Fibroblast of villous mesenchyme (primary cell): ENCODE measurements at places on chromosomes 1 and 21. TPM values are rescaled to one million over a fixed set of nuclear protein-coding genes. Genes with fewer than 3 reads are reported as not detected.
A peak's percentile ranks its signal among the peaks of the same experiment; 100 is the strongest.

GRCh38 chr21:15616864-15617574 is 112.8 kb upstream of the USP25 start:
- DNase-seq, result peak; percentile 34

Gene SERPINC1
- not detected in 2 replicates for total RNA-seq

Gene METTL13
- total RNA-seq, result 11.9 and 13.0 TPM in 2 replicates

DNA sequence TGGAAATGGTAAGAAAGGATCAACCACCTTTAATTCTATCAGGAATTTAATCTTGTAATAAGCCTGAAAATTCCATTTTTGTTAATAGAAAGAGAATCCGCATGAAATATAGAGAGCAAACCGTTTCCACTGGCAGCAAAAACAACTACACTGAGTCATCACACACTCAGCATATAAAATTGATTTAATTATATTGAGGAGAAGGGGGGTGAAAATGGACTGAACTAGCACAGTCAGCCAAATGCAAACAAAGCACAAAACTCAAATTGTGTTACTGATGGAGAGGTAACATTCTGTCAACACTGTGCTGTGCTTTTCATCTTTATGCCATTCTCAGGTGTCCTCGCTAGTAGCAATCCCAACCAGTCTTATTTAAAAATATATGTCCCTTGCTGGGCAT is 1583.9 kb downstream of the MRPL39 start:
- DNase-seq, result no peak

DNA sequence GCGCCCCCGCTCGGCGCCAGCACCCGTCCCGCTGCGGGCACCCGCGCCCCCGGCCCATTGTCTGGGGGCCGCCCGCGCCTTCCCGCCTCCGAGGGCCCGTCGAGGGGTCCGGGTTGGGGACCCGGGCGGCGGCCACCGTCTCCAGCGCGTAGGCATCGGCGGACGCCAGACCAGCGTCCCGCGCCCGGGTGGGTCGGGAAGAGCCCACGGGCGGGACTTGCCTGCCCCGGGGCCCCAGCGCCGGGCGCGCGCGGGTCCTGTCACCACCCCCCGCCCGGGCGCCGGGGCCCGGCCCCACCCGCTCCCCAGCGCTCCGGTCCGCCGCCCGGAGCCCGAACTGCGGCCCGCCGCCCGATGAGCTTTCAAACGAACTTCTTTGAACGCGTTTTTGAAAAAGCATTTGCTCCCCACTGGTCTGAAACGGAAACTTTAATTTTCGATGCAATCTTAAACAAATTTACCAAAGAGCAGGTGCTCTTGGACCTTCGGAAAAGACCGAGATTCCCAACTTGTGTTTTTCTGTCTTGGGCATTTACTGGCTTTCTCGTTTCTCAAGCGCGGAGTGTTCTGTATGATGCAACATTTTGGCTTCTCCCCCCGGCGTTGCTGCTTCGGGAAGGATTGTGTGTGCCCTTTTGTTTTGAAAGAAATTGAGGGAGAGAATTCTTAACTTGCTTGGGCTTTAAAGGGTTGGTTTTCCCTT is 615 bp downstream of the CLIC4 start:
- DNase-seq, result peak; percentile 84

DNA sequence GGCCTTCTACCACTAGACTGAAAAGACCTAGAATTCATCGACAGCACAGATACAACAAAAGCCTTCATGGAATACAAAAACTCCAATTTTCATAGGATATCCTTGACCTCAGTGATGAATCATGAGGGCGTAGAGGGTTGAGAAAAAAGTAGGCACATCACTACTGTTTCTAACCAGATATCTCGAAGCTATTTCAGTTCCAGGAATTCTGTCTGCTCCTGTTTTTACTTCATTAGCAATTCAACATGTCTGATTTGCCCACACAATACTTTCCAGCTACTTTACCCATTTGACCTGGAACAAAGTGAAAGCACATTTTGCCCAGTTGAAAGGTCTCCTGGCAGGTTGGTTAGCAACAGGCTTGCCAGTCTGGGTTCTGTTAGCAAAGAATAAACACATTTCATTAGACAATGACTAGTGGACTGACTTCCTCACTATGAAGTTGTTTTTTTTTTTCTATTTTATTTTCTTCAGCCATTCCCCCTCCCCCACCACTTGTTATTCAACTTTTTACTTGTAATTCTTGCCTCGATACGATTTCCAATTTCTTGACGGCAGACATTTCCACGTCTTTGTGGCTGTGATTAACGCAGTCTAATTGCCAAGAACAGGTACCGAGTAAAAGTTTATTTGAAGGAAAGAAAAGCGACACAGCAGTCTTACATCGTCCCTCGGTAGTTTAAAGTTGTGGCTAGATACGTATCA is 4.0 kb upstream of the ZBTB18 start:
- DNase-seq, result peak; percentile 13

- no peak for DNase-seq
Measured at GRCh38 chr1:193520472-193520871, 334.1 kb upstream of the B3GALT2 start.

Gene MATN1
- not detected in 2 replicates for total RNA-seq

DNA sequence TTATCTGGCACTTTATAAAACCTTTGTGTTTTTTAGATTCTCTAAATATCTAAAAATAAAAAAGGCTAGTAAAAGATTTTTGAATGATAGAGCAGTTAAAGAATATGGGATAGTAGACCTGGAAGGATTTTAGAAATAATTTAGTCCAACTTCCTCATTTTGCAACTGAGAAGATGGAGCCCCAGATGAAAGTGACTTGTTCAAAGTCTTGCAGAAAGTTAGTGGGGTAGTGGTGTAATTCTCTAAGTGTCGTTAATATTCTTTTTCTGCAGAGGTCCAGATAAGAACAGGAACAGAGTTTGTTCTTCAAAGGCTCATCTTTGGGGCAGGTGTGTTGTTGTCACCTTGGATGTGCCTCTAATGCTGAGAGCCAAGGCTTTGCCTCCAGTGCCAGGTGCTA is 159.5 kb downstream of the DISC1 start:
- DNase-seq, result no peak

Gene LMX1A
- total RNA-seq, result not detected in 2 replicates

Gene OR10Z1
- total RNA-seq, result not detected in 2 replicates

Gene GPR25
- total RNA-seq, result not detected in 2 replicates

DNA sequence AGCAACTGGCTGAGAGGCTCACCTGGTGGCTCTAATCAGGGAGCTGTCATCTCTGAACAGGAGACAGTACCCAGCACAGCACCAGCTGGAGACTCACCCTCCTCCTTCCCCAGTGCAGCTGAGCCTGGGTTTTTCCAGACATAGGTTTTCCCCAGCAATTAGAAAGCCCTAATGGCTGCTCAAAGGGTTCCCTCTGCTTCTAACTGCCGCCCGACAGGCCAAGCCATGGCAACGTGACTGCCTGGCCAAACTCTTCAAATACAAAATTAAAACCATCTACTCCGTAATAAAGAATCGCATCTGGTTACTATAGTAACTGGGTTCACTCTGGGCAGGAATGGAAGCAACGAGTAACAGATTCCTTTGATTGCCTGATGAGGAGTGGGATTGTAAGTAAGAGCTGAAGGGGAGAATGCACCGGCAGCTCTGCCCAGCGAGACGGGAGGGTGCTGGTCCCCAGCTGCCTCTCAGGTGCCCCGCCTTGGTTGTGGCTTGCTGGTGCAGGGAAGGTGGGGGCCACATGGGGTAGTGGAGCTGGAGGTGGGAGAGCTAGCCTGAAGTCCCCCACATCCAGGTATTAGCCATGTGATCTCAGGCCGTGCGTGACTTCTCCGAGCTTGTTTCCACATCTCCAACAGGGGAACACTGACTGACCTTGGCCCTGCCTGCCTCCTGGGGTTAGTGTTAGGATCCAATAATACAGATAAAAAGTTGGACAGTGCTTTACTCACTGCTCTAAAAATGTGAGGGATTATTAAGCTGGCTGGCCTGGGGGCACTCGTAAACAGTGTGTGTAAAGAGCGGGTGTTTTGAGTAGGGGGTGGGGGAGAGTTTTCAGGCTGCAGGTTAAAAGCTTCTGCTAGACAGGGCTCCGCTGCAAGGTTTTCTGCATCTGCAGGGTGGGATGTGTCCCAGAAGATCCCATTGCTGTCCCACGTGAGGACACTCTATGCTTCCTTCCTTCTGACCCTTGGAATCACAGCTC is 94.2 kb downstream of the KCNN3 start:
- no peak for DNase-seq
